ENCODE measurements at places on chromosomes 3 and 15. TPM values are rescaled to one million over a fixed set of nuclear protein-coding genes. Genes with fewer than 3 reads are reported as not detected.

Gene PAK6
- total RNA-seq, result 9.7 TPM

Gene GPR149
- total RNA-seq, result not detected

Gene MST1R
- total RNA-seq, result 1.5 TPM

Gene TF
- 5.6 TPM for total RNA-seq

Gene VIPR1
- total RNA-seq, result 3.4 TPM

Gene TRH
- total RNA-seq, result not detected

Gene LTK
- 1.1 TPM for total RNA-seq

Gene SHF
- total RNA-seq, result 3.3 TPM

All from Right ventricle myocardium superior (tissue), 1 donor.